NCI-H2081 treated with DMSO at 0.1 percent for 48 hours (cell line): ENCODE measurements at places on chromosomes 13 and 19.

GRCh38 chr13:98543378-98544103, 33.4 kb downstream of the STK24 start:
- DNase-seq: no peak

- DNase-seq: no peak
Observed at GRCh38 chr13:53079691-53080090, 51.1 kb downstream of the OLFM4 start.

GRCh38 chr13:98199480-98199879, 22.4 kb upstream of the RNF113B start:
- DNase-seq: peak; percentile 26

DNA sequence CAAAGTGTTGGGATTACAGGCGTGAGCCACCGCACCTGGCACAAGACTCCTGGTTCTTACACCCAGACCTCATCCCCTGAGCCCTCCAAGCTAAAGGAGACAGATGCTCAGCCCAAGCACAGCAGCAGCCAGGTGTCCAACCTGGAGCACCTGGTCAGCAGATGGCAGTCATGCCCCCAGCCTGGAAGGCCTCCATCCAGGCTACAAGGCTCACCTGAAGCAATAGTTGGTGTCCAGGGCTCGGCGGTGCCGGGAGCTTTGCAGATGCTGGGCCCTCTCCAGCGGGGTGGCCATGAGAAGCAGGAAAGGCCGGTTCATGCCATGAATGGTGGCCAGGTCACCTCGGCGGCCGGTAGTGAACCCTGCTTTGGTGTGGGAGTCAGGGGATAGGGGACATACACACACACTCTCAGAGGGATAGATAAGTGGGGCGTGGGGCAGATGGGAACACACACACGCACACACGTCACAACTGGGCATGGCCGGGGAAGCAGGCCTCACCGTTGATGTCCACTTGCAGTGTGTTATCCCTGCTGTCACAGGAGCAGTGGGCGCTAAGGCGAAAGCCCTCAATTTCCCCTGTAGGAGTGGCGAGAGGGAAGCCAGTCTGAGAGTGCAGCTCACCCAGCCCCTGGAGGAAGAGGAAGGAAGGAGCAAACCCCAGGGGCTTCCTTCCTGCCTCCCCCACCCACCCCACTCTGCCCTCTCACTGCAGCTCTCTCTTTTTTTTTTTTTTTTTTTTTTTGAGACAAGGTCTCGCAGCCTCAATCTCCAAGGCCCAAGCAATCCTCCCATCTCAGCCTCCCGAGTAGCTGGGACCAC, 11.8 kb downstream of the TGFB1 start:
- DNase-seq: no peak

- no peak for DNase-seq
Observed at GRCh38 chr19:10353793-10354391, 14.5 kb upstream of the ICAM3 start.

- DNase-seq: no peak
Observed at GRCh38 chr13:28590461-28590860, 68.5 kb upstream of the POMP start.

- DNase-seq: no peak
Observed at GRCh38 chr13:80973721-80974120, 632.8 kb upstream of the SPRY2 start.

DNA sequence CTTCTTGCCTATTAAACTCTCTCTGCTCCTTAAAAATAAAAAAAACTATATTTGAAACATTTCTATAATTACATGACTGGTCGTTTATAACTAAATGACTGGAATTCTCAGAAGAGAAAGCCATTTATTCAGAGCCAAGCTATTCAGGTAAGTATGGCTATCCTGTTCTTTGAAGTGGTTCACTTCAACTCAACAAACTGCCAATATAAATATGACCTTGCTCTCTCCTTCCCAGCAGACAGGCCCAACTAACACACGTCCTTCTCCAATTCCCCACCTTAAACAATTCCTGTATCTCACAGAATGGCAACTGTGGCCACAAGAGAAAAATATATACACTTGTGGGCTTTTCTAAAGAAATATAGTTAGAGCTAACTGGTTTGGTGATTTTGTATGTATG, 153.9 kb downstream of the MIPEP start:
- no peak for DNase-seq

GRCh38 chr13:106681536-106681935, 113.6 kb upstream of the ARGLU1 start:
- no peak for DNase-seq

DNA sequence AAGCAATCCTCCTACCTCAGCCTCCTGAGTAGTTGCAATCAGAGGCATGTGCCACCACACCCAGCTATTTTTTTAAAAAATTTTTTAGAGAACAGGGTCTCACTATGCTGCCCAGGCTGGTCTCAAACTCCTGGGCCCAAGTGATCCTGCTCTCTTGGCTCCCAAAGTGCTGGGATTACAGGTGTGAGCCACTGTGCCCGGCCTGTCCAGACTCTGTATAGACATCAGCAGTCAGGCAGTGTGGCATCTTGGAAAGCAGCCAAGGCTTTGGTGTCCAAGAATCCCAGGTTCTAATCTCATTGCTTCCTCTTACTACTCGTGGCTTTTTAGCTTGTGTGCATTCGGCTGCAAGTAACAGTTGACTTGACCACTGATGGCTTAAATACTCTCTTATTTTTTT, 43.4 kb downstream of the BICRA start:
- DNase-seq: no peak

DNA sequence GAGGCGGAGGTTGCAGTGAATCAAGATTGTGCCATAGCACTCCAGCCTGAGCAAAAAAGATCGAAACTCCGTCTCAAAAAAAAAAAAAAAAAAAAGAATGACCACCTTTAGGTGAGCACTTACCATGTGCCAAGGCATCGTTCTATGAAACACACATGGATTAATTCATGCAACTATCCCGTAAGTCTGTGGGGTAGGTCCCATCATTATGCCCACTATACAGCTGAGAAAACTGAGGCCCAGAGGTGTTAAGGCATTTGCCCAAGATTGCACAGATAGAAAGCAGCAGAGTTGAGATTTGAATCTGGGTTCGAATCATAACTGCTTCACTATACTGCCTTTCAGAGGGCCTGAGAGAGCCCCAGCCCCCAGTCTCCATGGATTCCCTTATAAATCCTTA, 2.3 kb downstream of the GMFG start:
- DNase-seq: no peak

DNA sequence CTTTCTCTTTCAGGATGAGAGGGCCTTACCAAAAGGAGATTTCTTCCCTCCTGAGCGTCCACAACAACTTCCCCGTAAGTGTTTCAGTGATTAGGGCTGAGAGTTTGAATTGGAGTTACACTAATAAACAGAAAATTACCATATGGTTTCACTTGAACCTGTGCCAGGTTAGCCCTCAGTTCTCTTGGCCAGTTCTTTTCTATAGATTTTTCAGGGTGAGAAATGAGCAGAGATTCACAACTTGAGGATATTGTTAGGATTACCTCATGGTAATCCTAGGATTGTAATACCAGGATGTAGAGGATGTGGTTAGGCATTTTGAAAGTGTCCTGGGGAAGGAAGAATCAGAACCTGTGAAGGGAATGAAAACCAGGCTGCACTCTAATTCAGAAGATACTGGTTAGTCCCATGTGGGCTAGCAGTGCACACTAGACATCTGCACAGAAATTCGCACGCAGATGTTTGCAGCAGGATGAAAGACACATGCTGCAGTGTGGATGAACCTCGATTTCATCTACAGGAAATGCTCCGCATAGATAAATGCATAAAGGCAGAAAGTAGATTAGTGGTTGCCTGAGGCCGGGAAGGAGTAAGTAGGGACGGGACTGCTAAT, 24.1 kb downstream of the HNRNPM start:
- no peak for DNase-seq

GRCh38 chr13:48750588-48751383, 97.1 kb downstream of the CYSLTR2 start:
- no peak for DNase-seq

DNA sequence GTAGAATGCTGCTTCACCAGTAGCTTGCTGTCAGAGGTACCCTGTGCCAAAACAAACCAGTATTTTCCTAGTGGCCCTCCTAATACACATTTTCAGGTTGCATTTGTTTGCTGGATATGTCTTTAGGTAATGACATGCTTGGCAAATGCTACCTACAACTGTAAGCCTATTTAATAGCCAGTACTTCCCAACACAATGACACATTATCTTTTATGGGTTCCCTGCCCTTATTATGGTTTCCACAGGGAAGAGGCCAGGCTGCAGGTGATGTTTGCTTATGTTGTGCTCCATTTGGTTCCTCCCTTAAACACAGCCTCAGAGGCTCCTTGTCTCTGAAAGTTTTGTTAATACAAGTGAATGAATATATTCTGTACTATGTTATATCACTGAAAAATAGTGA, 24.7 kb downstream of the FRY start:
- DNase-seq: peak; percentile 88

DNA sequence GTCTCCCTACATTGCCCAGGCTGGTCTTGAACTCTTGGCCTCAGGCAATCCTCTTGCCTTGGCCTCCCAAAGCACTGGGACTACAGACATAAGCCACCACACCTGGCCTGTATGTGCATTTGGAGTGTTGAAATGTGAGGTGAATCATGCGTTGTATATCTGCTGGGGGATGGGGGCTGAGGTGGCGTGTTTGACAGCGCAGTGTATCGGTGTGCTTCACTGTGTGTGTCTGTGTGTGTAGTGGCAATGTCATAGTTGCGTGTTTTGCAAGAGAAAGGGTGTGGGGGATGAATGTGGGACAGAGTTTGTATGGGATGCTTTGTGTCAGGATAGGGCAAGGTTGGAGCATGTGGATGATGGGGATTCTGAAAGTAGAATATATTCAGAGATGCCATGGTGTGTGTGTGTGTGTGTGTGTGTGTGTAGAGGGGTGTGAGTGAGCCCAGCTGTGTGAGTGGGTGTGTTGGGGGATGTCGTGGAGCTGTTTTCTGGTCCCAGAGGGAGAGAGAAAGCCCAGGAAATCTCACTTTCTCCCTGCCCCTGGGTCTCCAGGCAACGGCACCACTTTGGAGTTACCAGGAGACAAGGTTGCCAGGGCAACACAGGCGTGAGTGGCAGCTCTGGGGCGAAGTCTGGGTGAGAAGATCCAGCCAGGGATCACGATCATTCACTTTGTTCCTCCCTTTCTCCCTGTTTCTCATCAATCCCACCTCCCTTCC, 1.1 kb upstream of the SWSAP1 start:
- DNase-seq: peak; percentile 40

DNA sequence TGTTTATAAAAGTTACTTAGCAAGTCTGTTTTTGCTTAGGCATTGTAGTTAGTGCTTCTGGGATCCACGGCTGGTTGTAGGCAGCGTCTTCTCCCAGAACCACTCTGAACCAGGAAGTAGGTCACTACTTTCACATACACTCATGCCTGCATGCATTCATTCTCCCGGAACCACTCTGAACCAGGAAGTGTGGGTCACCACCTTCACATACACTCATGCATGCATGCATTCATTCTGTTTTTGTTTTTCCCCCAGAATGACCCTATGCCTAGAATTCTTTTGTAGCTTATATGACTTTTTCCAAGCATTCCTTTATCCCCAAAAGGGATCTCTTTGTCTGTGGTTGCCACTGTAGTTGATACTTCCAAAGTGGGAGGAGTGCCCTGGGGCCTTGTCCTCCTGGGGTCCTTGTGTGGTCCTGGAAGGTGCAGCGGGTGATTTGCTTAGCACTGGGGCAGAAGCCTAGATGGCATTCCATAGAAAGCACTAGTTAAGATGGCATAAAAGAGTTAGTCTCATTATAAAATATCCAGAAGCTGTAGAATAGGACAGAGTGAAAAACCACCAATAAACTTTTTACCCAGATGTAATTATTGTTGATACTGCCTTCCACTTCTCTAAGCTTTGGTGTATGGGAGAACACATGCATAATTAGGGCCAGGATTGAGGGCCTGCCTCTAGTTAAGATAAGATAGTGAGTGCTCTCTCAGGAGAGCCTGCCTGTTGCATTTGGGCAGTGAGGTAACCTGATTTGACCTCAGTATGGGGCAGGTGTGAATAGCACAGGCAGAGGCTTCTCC, 68.6 kb upstream of the TEX29 start:
- DNase-seq: no peak

GRCh38 chr13:64470751-64471150, 2759.4 kb downstream of the PCDH9 start:
- no peak for DNase-seq
